Articular chondrocyte of knee joint (primary cell): ENCODE measurements at places on chromosomes 4 and X. TPM values are rescaled to one million over a fixed set of nuclear protein-coding genes. Genes with fewer than 3 reads are reported as not detected.

The ABLIM2 gene
- 0.43 and 0.52 TPM in 2 replicates for total RNA-seq

The BEND2 gene
- not detected in 2 replicates for total RNA-seq

The SLC35A2 gene
- total RNA-seq: 15.5 and 17.4 TPM in 2 replicates

The RNF128 gene
- total RNA-seq: not detected in 2 replicates

The TRPC5OS gene
- total RNA-seq: not detected in 2 replicates

The BEX3 gene
- total RNA-seq: 181 and 207 TPM in 2 replicates

The TSPAN5 gene
- 37.0 and 48.1 TPM in 2 replicates for total RNA-seq

The SMAD1 gene
- 35.7 and 47.8 TPM in 2 replicates for total RNA-seq

The IL15 gene
- total RNA-seq: 1.3 and 1.7 TPM in 2 replicates

The DUSP9 gene
- not detected in 2 replicates for total RNA-seq

The PDZD11 gene
- 59.9 and 63.0 TPM in 2 replicates for total RNA-seq

The TBX22 gene
- not detected in 2 replicates for total RNA-seq

The TRIM75 gene
- total RNA-seq: not detected in 2 replicates

The SPOCK3 gene
- total RNA-seq: not detected in 2 replicates

The ZNF330 gene
- total RNA-seq: 25.2 and 29.0 TPM in 2 replicates

The CPLX1 gene
- total RNA-seq: 0.13 TPM in 1 of 2 replicates, not detected in the other

The AIMP1 gene
- 47.7 and 50.5 TPM in 2 replicates for total RNA-seq

The FGFR3 gene
- 0.39 and 1.4 TPM in 2 replicates for total RNA-seq

The ART3 gene
- not detected in 2 replicates for total RNA-seq

The PAGE1 gene
- not detected in 2 replicates for total RNA-seq

The CYTL1 gene
- 8.6 and 119 TPM in 2 replicates for total RNA-seq

The CCNA2 gene
- 26.4 and 40.1 TPM in 2 replicates for total RNA-seq

The ACOX3 gene
- total RNA-seq: 26.2 and 31.5 TPM in 2 replicates

The RNF212 gene
- total RNA-seq: 9.2 and 9.5 TPM in 2 replicates

The ZNF518B gene
- total RNA-seq: 25.1 and 32.1 TPM in 2 replicates

The CLDN22 gene
- not detected in 2 replicates for total RNA-seq

The MGST2 gene
- total RNA-seq: 15.9 and 18.8 TPM in 2 replicates

The FBXO8 gene
- 32.9 and 41.2 TPM in 2 replicates for total RNA-seq

The GPRIN3 gene
- 0.22 and 0.26 TPM in 2 replicates for total RNA-seq

The NAT8L gene
- 0.11 and 0.13 TPM in 2 replicates for total RNA-seq

The UPF3B gene
- total RNA-seq: 1.8 TPM in 2 replicates

The PPP1R2C gene
- total RNA-seq: not detected in 2 replicates

The SPANXN4 gene
- not detected in 2 replicates for total RNA-seq

The UGT8 gene
- total RNA-seq: not detected in 2 replicates

The HSFX4 gene
- not detected in 2 replicates for total RNA-seq

The FAT1 gene
- 334 and 410 TPM in 2 replicates for total RNA-seq

The PTPN13 gene
- 24.0 and 44.3 TPM in 2 replicates for total RNA-seq

The NOA1 gene
- total RNA-seq: 21.2 and 23.0 TPM in 2 replicates

The NXF2 gene
- not detected in 2 replicates for total RNA-seq

The HPGD gene
- not detected in 2 replicates for total RNA-seq

The SERPINA7 gene
- not detected in 2 replicates for total RNA-seq

The GABRB1 gene
- total RNA-seq: 0.91 and 1.4 TPM in 2 replicates

The NLGN3 gene
- 0.22 and 0.26 TPM in 2 replicates for total RNA-seq

The DGKK gene
- not detected in 2 replicates for total RNA-seq

The PAGE5 gene
- total RNA-seq: not detected in 2 replicates

The TMPRSS11F gene
- not detected in 2 replicates for total RNA-seq

The KCND1 gene
- total RNA-seq: 0.39 and 0.43 TPM in 2 replicates

The MEPE gene
- total RNA-seq: not detected in 2 replicates

The ZFYVE28 gene
- 7.6 and 11.5 TPM in 2 replicates for total RNA-seq

The CT45A9 gene
- not detected in 2 replicates for total RNA-seq

The PLS3 gene
- total RNA-seq: 218 and 253 TPM in 2 replicates

The CTAG2 gene
- total RNA-seq: not detected in 2 replicates

The TLR8 gene
- total RNA-seq: not detected in 2 replicates

The KLB gene
- total RNA-seq: under 0.01 TPM in 1 of 2 replicates, not detected in the other

The PDZD4 gene
- 0.78 and 0.97 TPM in 2 replicates for total RNA-seq

The PCDH18 gene
- total RNA-seq: 54.5 and 58.4 TPM in 2 replicates

The HOPX gene
- total RNA-seq: 1.6 and 5.6 TPM in 2 replicates

The SLC38A5 gene
- total RNA-seq: 21.3 and 26.4 TPM in 2 replicates

The CENPVL1 gene
- total RNA-seq: not detected in 2 replicates
